PC-3 (cell line): ENCODE measurements at places on chromosomes 16 and 17. TPM values are rescaled to one million over a fixed set of nuclear protein-coding genes. Genes with fewer than 3 reads are reported as not detected.
A peak's percentile ranks its signal among the peaks of the same experiment; 100 is the strongest.

DNA sequence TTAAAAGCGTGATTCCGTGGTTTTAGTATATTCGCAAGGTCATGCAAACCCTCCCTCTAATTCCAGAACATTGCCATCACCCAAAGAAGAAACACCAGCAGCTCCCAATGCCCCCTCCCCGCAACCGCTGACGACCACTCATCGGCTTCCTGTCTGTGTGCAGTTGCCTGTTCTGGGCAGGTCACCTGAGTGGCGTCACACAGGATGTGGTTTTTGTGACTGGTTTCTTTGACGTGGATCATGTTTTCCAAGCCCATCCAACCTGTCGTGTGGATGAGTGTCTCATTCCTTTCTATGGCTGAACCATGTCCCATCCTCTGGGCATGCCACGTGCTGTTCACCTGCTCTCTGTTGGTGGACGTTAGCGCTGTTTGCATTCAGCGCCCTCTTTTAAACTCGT is 8.2 kb upstream of the ATP2C2 start:
- peak; percentile 89 for DNase-seq

DNA sequence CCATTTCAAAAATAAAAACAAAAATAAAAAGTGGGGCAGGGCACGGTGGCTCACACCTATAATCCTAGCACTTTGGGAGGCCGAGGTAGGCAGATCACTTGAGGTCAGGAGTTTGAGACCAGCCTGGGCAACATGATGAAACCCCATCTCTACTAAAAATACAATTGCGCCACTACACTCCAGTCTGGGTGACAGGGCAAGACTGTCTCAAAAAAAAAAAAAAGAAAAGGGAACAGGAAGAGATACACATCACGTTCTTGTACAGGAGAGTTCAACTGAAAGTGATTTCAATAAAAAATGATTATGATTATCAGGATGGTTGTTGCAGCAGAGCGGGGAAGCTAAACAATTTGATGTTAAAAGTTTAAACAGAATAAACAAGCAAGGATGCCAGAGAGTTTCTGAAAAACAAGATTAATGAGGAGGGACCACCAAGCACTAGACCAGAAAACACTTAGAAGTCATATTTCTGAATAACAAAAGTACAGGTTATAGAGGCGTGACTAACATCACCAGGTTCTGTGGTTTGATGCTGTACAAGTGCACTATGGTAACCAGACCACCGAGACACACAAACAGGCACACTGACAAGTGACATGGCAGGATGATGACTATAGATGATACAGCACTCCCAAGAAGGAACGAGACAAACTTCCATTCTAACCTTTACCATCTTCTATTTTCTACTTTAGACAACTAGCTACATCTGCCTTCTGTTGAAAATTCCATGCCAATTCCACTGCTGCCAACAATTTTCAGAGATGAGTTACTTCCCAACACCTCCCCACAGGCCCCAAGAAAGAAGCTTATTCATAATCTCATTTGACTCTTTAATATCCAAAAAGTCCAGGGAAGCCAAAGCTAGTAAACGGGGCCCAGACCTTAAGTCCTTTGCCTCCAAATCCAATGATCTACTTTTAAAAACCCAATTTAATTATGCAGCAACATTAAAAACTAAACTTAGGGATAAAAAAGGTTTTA is 11.8 kb downstream of the DNAJA2 start:
- no peak for DNase-seq

GRCh38 chr17:14926526-14927122 is 338.5 kb downstream of the PMP22 start:
- DNase-seq: peak; percentile 83

- DNase-seq: no peak
These were observed 1.8 kb upstream of the ENPP7 start for GRCh38 chr17:79728908-79729471.

- no peak for DNase-seq
These were observed 88.4 kb downstream of the HIC1 start for GRCh38 chr17:2143332-2143731.

GRCh38 chr16:51951668-51952298 is 595.2 kb downstream of the TOX3 start:
- no peak for DNase-seq

DNA sequence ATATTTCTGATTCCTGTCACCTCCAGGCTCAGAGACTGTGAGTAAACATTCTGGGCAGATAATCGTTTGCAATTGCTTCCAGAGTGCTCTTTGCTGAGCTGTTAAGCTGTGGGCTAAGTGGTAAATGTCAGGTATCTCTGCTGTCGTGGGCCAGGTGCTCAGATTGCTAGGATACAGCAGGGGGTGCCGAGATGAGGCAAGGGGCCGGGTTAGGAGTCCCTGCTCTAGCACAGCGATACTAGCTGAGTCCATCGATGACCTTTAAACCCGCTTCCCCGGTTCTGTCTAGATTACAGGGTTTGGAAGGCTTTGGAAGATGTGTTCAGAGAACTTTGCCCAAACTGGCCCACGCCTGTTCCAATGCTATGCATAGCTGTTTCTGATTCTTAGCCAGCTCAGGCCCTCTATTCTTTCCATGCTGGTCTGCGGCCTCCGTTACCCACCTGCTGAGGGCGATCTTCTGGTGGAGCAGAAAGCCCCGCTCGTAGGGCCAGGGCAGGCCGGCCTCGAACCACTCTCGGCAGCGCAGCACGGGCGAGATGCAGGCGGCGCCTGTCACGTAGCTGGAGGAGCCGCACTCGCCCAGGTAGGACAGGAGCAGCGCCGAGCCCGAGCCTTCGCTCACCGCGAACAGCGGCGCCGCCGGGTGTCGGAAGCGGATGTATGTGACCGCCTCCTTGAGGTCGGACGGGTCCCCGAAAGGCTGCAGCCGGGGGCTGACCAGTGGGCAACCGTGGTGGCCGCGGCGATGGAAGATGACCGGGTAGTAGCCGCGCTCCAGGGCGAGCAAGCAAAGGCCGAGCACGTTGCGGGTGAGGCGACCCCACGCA is 979 bp downstream of the ABHD15 start:
- no peak for DNase-seq

The GGNBP2 gene
- total RNA-seq: 33.0 and 40.5 TPM in 2 replicates

- no peak for DNase-seq
These were observed 13.2 kb downstream of the GALK1 start for GRCh38 chr17:75751676-75752404.

GRCh38 chr17:33261820-33262219 is 31.3 kb downstream of the ASIC2 start:
- no peak for DNase-seq

GRCh38 chr16:1117176-1117900 is 21.3 kb upstream of the C1QTNF8 start:
- no peak for DNase-seq

DNA sequence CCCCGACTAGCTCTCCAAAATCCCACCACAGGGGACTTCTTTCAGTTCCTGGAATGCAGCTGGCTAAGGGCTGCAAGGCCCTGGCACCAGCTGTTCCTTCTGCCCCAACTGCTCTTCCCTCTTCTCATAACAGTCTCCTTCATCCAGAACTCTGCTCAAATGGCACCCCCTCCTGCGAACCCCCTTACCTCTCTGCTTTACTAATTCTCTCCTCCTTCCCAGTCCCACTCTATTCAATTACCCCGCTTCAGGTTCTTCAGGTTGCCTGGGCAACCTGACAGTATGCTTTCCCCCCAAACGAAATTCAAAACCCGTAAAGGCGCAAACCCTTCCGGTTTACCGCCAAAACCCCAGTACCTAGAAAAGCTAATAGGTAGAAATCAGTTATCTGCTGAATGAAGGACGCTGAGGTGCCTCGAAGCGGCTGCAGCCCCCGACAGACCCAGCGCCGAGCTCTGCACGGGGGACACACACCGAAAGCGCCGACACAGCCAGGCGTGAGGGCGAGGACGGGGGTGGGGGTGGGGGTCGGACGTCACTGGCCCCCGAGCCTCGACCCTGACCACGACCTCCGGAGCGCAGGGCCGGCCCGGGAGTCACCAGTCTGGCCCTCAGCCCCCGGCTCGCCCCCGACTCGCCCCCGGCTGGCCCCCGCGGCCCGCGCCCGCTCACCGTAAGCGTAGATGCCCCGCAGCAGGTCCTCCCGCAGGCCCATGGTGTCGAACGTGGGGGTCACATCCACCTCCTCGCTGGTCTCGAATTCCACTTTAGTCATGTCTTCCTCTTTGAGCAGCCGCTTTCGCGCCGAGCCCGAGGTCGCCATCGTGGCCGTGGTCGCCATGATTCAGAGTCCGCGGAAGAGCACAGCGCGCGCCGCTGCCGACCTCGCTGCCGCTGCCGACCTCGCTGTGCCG is 550 bp downstream of the EIF4A3 start:
- DNase-seq: peak; percentile 20

- DNase-seq: no peak
These were observed 1.0 kb downstream of the LITAF start for GRCh38 chr16:11585460-11586377.

DNA sequence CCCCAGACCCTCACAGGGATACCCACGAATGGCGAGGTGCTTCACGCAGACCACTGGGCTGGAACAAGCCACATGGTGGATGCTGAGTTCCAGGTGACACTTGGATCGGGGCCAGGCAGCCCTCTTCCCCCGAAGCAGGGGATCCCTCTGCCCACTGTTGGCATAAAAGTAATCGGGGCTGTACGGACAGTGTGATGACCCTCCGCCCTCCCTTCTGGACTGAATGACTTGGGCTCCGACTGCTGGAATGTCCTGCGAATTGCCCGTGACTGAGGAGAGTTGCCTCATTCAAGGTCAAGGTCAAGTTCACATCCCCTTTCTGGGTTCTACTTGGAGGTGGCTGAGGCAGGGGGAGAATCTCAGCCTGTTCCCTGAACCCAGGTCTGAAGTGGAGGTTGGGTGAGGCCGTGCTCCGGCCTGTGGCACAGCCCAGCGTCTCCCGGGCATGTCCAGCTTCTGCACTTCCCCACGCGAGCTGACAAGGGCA is 28.5 kb upstream of the CREBBP start:
- DNase-seq: no peak

DNA sequence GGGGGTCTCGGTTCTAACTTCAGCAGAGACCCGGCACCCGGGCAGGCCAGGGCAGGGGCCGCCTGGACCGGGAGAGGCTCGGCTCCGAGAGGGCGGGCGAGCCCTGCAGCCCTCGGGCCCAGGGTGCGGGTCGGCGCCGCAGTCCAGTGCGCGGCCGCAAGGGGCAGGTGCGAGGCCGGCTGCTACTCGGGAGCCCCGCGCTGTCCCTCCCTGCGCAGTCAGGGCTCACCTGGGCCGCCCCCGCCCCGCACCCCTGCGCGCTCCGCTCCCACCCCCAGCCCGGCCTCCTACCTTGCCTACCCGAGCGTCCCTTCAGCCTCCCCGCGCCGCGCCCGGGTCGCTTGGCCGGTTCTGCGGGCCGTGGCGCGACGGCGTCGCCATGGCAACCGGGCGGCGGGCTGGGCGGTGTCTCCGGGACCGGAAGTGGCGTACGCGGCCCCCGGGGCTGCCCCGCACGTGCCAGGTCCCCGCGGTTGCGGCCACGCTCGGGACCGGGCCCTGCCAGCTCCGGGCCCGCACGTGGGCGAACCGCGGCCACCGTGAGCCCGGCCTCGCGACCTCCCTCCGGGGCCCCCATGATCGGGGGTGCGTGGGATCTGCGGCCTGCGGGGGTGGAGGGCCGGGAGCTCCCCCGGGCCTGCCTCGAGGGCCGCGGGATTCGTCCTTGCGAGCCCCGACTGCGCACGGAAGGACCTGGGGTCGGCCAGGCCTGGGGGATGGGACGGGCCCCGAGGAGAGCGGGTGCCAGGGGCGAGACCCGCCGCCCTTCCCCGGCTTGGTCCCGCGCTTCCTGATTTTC is at the start of gene CYB561:
CYB561 (minus strand) TSS at position 353 of the 799 bp plus-strand sequence. CDS start 8,759 bp downstream, outside the sequence.
- peak; percentile 90 for DNase-seq

GRCh38 chr16:25912321-25912720 is 220.6 kb downstream of the HS3ST4 start:
- no peak for DNase-seq

GRCh38 chr17:60080545-60080944 is 1.8 kb upstream of the HEATR6 start:
- peak; percentile 28 for DNase-seq

GRCh38 chr16:25699069-25699468 is 7.3 kb downstream of the HS3ST4 start:
- no peak for DNase-seq

DNA sequence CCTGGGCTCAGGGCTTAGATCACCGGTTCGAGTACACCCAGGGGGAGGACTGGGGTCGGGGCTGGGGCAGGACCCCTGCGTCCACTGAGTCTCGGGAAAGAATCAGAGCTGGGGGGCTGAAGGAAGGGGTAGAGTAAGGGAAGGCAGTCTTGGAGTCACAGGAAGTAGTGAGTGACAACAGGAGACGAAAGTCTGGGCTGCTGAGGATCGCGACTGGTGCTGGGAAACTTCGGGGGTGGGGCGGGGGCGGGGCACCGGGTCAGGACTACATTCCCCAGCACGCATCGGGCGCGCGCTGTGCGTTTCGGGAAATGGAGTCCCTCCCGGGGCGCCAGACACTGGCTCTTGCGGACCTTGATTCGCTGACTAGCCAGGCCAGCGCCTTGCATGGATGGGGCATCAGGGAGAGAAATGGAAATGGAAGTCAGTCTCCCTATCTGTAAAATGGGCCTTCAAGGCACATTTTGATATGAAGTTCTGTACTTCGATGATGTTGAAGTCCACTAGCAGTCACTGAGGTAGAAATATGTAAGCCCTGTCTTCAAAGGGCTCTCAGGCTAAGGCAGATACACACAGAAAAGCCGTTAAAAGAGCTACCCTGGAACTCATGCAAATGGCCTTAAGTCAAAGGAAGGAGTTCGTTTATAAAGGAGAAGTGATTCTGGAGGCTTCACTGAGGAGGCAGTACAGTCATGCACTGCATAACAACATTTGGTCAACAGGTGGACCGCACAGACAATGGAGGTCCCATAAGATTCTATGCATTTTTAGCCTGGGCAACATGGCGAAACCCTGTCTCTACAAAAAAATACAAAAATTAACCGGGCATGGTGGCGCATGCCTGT is 697 bp downstream of the CTF1 start:
- DNase-seq: peak; percentile 81

- DNase-seq: peak; percentile 90
These were observed 73.5 kb downstream of the CYTH1 start for GRCh38 chr17:78708510-78708973.

GRCh38 chr16:15552507-15552906 is 90.4 kb downstream of the MARF1 start:
- DNase-seq: no peak

GRCh38 chr17:80683625-80684104 is 139.0 kb downstream of the RPTOR start:
- DNase-seq: no peak

- DNase-seq: no peak
These were observed 151.1 kb upstream of the NOL11 start for GRCh38 chr17:67566656-67567055.

GRCh38 chr17:29068818-29069217 is 25.9 kb downstream of the PIPOX start:
- DNase-seq: no peak

DNA sequence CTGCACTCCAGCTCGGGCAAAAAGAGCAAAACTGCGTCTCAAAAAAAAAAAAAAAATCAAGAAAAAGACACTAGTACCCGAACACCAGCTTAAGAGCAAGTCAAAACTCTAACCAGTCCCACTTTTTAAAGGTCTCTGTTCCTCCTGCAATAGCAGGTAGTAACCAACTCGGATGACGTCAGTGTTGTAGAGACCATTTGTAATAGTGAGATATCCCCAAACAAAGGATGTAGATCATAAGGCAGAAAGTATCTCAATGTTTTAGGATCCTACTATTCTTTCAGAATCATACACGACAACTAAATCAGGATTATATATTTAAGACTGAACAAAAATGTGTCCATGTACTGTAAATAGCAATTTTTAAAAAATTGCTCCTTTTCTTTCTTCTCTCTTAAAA is 2.4 kb downstream of the JPT1 start:
- DNase-seq: peak; percentile 63

GRCh38 chr16:52191531-52192134 is 355.3 kb downstream of the TOX3 start:
- peak; percentile 63 for DNase-seq

The C17orf100 gene
- 0.15 TPM in 1 of 2 replicates, not detected in the other for total RNA-seq

The HOXB5 gene
- total RNA-seq: 0.40 and 0.95 TPM in 2 replicates

GRCh38 chr16:10501016-10501607 is 79.3 kb downstream of the EMP2 start:
- DNase-seq: no peak
